ENCODE measurements at places on chromosomes 5 and 9.

GRCh38 chr5:64634997-64635686 lies 55.2 kb upstream of the SHISAL2B start:
- no peak overlapping the region for H3K4me3 ChIP-seq
- H3K4me1 ChIP-seq, result no peaks in the 10 kb centered on the region
- peaks cover 16% of the 10 kb centered on the region for H3K27me3 ChIP-seq
- DNase-seq, result no peak
- no peak overlapping the region for H3K27ac ChIP-seq
- no peaks in the 10 kb centered on the region for H3K36me3 ChIP-seq

DNA sequence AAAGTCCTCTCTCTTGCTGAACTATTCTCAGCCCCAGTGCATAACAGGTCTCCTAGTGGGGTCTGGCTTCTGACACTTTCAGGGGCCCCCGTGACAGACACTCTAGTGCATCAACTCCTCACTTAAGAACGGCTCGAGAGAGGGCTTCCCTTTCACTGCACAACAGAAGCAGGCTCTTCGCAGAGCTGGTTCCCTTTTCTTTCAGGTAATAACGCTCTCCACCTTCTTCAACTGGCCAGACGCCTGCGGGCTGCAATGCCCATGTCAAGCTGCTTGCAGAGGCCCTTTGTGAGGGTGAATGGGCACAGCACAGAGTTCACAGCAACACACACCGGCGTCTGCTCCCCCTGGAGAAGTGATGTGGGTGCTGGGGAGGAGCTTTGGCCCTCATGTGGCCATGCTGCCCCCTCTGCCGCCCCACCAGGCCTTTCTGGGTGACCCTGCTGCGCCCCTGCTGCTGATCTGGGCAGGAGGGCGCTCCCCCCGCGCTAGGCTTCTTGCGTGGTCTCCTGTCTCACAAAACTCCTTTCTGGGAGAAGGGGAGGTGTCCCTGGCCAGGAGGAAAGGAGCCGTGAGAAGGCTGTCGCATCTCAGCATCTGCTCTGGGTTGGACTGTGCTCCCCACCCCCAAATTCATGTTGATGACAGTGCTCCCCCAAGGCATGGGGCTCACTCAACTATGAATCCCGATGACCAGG lies 2.4 kb downstream of the MRPL36 start:
- H3K27ac ChIP-seq, result no peak overlapping the region
- peaks cover 18% of the 10 kb centered on the region for H3K4me1 ChIP-seq
- DNase-seq, result no peak
- no peak overlapping the region for H3K4me3 ChIP-seq
- H3K36me3 ChIP-seq, result peaks cover 56% of the 10 kb centered on the region

DNA sequence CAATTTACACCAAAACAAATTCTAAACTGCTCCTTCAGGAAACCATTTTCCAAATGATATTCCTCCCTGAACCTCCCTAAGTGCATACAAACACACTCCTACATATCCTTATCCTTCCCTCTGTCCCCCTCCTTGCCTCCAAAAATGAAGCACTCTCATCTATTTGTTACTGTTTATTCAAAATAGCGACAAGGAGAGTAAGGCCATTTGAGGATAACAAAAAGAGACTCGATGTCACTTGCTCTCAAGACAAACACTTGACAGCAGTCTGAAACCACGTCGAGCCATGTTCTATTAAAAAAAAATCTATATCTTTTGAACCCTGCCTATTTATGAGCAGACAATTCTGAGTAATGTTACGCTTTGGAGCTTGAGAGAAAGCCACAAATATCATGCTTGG lies 547.9 kb downstream of the DTWD2 start:
- H3K4me1 ChIP-seq, result no peaks in the 10 kb centered on the region
- no peaks in the 10 kb centered on the region for H3K27me3 ChIP-seq
- no peak overlapping the region for H3K27ac ChIP-seq
- no peak overlapping the region for H3K4me3 ChIP-seq
- H3K36me3 ChIP-seq, result no peaks in the 10 kb centered on the region
- DNase-seq, result no peak

DNA sequence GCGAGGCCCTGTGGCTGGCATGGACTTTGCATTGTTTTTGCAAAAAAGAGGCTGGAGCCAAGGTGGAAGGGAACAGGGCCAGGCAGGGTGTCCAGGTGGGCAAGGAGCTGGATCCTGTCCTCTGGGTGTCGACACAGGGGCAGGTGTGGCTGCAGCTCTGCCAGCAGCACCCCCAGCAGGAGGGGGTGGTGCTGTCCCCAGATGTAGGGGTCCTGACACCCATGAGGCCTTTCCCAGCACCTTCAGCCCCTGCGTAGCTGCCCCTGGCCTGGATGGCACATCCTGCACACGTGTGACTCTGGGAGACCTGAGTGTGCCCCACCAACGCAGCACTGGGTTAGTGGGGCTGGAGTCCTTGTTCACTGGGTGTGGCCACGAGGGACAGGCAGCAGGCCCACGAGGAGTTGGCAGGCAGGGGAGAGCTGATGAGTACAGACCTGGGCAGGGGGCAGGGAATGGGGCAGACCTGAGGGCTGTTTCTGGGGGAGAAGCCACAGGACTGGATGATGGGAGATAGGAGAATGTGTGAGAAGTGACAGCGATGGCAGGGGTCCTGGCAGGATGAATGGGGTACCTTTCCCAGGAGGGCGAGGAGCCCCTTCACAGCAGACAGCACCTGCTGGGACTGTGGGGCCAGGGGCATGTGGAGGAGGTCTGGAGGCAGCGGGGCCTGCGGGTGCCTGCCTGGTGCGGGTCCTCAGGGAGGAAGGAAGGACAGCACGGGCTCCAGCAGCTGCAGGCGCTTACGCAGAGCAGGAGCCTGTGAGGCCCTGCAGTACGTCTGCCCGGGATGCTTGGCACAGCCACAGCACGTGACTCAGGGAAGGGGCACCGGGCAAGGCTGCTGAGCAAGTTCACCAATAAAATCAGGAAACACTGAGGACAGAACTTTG lies 3.6 kb upstream of the RASGEF1C start:
- DNase-seq, result peak; percentile 35
- no peak overlapping the region for H3K27ac ChIP-seq
- H3K4me3 ChIP-seq, result no peak overlapping the region

GRCh38 chr5:22947921-22948320 lies 94.8 kb upstream of the CDH12 start:
- no peak for DNase-seq
- H3K36me3 ChIP-seq, result no peaks in the 10 kb centered on the region
- no peaks in the 10 kb centered on the region for H3K27me3 ChIP-seq
- H3K4me1 ChIP-seq, result no peaks in the 10 kb centered on the region
- H3K27ac ChIP-seq, result no peak overlapping the region
- no peak overlapping the region for H3K4me3 ChIP-seq

DNA sequence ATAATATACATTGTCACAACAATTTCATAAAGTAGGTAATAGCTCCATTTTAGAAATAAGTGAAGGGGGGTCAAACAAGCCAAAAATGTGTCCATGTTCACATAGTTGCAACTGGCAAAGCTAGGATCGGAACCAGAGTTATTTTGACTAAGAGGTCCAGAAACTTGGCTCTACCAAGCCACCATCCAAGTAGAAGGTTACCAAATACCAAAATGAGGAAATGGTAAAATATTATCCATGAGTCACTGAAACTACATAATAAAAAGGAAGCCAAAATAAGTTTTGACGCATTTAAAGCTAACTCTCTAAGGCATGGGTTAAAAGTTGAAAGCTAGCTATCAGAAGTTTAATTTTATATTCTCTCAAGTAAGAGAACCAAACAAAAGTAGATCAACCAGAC lies 886.9 kb upstream of the DMAC1 start:
- DNase-seq, result no peak
- no peak overlapping the region for H3K4me3 ChIP-seq
- H3K4me1 ChIP-seq, result no peaks in the 10 kb centered on the region
- no peaks in the 10 kb centered on the region for H3K36me3 ChIP-seq

DNA sequence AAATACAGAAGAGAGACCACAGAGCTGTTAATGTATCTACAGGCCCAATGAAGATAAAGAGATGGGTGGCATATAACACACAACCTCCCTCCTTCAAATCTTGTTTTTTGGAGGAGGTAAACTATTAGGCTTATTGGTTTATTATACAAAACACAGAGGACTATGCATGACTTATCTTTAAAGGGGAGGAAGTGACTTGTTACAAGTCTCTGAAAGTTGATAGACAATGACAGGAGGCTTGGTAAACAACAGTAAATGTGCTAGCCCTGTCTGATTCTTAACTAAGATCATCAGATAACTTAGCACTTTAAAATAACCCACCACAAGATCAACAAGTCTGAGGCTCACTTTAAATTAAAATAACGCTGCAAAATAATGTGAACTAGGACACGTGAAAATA lies 219.0 kb downstream of the MLLT3 start:
- no peaks in the 10 kb centered on the region for H3K27me3 ChIP-seq
- no peak overlapping the region for H3K27ac ChIP-seq
- H3K4me1 ChIP-seq, result peaks cover 9% of the 10 kb centered on the region
- no peaks in the 10 kb centered on the region for H3K36me3 ChIP-seq
- no peak for DNase-seq

DNA sequence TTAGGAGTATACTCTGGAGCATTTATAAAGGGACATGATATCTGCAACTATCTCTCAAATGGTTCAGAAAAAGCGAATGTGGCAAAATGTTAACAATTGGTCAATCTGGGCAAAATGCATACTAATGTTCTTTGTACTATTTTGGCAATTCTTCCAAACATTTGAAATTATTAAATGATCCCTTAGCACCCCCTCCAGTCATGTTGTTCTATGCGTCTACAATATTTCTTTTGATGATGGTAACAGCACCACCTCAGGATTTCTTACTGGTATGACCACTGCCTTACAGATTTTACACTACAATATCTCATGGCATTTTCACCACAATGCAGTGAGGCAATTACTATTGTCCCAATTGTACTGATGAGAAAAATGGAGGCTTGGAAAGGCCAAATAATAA lies 52.9 kb upstream of the TRIO start:
- no peak for DNase-seq
- no peaks in the 10 kb centered on the region for H3K4me1 ChIP-seq
- H3K27ac ChIP-seq, result no peak overlapping the region
- no peaks in the 10 kb centered on the region for H3K36me3 ChIP-seq
- H3K4me3 ChIP-seq, result no peak overlapping the region
- H3K27me3 ChIP-seq, result no peaks in the 10 kb centered on the region

- no peak overlapping the region for H3K4me3 ChIP-seq
- no peak for DNase-seq
- H3K36me3 ChIP-seq, result peaks cover 24% of the 10 kb centered on the region
- H3K27ac ChIP-seq, result no peak overlapping the region
- peaks cover 8% of the 10 kb centered on the region for H3K4me1 ChIP-seq
These were observed 3.5 kb upstream of the NEK6 start for GRCh38 chr9:124254261-124254682.

GRCh38 chr5:170603109-170603508 lies 99.3 kb downstream of the KCNIP1 start:
- H3K4me1 ChIP-seq, result no peaks in the 10 kb centered on the region
- no peak for DNase-seq
- no peak overlapping the region for H3K27ac ChIP-seq
- H3K27me3 ChIP-seq, result peaks cover 97% of the 10 kb centered on the region
- no peak overlapping the region for H3K4me3 ChIP-seq
- H3K36me3 ChIP-seq, result no peaks in the 10 kb centered on the region

DNA sequence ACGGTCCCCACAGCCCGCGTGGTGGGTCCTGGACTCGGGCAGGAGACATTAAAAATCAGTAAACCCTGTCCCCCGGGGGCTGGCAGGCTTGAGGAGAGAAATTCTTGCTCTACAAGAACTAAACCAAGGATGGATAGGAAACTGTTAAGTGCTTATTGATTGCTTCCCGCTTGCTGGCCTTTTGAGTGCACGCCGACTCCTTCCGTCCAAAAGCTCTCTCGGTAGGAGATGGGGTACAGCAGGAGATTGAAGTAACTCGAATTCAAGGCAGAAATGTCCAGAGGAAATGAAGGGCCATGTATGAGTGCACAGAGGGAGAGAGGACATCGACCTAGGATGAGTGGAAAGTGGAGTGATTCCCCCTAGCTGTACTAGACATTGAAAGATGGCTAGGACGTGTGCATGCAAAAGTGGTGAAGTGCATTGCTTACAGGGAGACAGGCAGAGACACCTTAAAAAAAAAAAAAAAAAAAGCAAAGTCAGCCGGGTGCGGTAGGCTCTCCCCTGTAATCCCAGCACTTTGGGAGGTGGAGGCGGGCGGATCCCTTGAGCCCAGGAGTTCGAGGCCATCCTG lies 923 bp downstream of the RECK start:
- H3K4me3 ChIP-seq, result peak overlapping the region; percentile 59
- H3K27me3 ChIP-seq, result peaks cover 14% of the 10 kb centered on the region
- no peak for DNase-seq
- no peak overlapping the region for H3K27ac ChIP-seq

DNA sequence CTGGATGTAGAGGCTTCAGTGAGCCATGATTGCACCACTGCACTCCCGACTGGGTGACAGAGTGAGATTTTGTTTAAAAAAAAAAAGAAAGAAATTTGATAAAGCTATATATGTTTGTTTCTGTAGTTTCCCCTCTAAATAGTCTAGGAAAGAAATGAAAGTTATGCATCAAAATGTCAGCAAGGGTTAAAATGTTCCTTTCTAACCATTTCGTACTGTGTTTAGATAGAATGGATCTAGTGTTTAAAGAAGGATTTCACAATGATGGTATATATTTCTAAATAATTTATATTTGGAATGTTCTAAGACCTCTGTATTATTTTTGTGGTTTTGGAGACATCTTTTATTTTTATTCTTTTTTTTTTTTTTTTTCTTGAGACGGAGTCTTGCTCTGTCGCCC lies 22.7 kb downstream of the TEK start:
- H3K27me3 ChIP-seq, result no peaks in the 10 kb centered on the region
- no peak overlapping the region for H3K4me3 ChIP-seq
- no peak overlapping the region for H3K27ac ChIP-seq
- H3K4me1 ChIP-seq, result no peaks in the 10 kb centered on the region

GRCh38 chr5:171954721-171955120 lies 51.7 kb downstream of the FBXW11 start:
- H3K4me1 ChIP-seq, result peaks cover 56% of the 10 kb centered on the region
- H3K4me3 ChIP-seq, result peak overlapping the region; percentile 40
- peaks cover 13% of the 10 kb centered on the region for H3K36me3 ChIP-seq
- H3K27me3 ChIP-seq, result no peaks in the 10 kb centered on the region

- no peaks in the 10 kb centered on the region for H3K36me3 ChIP-seq
- DNase-seq, result no peak
- H3K4me3 ChIP-seq, result no peak overlapping the region
- H3K27me3 ChIP-seq, result no peaks in the 10 kb centered on the region
These were observed 20.5 kb upstream of the RALGPS1 start for GRCh38 chr9:126894052-126894603.

- peak overlapping the region; percentile 7 for H3K27ac ChIP-seq
- H3K4me3 ChIP-seq, result no peak overlapping the region
- H3K36me3 ChIP-seq, result no peaks in the 10 kb centered on the region
- H3K4me1 ChIP-seq, result peaks cover 26% of the 10 kb centered on the region
- no peaks in the 10 kb centered on the region for H3K27me3 ChIP-seq
These were observed 92.8 kb upstream of the RASEF start for GRCh38 chr9:83155733-83156132.

Data from Calu3 (cell line).